Bone marrow (tissue), 2 donors: ENCODE measurements at places on chromosomes 2 and 18.

DNA sequence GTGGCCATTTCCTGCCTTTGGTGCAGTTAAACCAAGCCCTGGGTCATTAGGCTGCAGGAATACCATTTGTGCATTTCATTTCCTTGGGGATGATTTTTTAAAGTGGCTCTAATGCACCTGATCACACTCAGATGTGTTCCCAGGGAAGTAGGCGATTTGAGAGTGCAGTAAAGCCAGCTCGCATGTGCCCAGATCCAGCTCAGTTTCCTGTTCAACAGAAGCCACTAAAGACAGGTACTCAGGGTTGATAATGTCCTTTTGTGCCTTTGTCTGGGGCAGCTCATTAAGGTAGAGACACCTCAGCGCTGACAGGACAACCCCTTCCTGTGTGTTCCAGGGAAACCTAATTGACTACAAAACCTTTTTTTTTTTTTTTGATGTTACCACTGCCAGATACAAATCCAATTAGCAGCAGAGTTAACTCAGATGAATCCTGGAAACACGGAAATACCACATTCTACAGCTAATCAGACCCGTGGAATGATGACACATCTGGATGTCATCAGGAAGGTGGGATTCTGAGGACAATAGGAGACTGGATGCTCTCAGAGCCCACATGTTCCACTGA, 15.2 kb upstream of the CHRNA1 start:
- DNase-seq: no peak

GRCh38 chr2:145599756-145600155, 1079.8 kb upstream of the ZEB2 start:
- no peak for DNase-seq

DNA sequence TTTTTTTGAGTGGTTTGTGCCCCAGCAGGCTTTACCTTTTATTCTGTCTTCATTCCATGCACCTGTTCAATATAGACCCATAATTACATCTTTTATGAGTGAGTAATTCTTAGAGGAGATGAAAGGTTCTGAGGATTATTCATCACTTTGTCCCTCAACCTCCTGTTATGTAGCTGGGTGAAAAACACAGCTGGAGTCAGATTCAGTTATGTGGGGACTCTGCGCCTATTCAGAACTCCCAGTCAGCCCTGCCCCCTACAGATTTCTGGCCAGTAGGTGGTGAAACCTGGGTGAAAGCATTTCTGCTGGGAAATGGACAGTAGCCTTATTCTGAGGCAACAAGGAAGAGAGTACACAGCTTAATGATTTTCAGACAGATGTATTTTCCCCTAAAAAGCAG, 107.8 kb downstream of the MGAT5 start:
- DNase-seq: no peak

DNA sequence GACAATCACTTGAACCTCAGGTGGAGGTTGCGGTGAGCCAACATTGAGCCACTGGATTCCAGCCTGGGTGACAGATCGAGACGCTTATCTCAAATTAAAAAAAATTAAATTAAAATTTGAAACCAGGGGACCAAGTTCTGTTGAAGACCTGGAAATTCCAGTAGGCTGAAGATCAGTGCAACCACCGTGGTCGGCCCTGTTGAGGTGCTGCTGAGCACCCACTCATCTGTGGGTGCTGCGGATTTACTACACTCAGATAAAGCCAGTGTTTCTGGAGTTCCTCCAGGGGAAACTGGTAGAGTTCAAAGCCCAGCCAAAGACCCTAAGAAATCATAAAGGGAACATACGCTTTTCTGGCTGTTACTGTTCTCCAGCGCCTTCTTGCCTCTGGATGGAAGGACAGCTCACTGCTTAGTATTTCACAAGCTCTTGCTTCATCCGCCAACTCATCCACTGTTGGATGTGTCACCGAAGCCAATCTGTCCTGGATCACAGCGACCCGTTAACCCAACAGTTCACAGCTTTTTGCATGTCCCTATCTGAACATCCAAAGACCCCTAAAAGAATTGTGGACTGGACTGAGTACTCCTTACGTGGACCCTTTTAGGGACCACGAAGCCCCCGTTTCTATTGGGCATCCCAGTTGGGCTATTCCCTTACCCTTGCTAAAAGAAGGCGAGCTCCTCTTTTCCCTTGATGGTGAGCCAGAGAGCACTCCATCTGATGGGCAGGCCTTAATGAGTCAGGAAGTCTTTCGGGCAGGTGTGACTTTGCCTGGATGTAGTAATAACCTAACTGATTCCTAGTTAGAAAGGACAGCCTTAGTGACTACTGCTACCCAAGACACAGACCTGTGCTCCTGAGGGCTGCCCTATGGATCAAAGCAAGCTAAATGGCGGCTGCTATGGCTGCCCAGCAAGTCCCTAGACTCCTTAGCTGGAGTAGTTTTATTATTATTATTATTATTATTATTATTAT, 6.0 kb upstream of the ALPP start:
- no peak for DNase-seq

GRCh38 chr2:37851428-37851827, 73.7 kb upstream of the RMDN2 start:
- peak; percentile 29 for DNase-seq

- no peak for DNase-seq
Observed at GRCh38 chr2:26471289-26471688, 6.6 kb downstream of the OTOF start.

DNA sequence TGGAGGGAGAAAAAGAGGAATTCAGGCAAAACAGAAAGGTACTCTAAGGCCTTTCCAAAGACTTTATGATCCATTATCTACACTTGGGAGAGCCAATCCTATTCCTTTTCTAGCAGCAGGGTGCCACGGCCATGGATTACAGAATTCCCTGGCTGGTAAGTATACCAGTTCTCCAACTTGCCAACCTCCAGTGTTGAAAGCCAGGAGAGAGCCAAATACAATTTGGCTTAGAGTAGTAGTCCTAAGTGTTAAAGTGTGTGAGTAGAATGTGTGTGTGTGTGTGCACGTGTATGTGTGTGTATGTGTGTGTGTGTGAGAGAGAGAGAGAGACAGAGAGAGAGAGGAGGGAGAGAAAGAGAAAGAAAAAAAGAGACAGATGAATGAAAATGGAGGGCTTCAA, 43.3 kb downstream of the WDPCP start:
- DNase-seq: no peak

- no peak for DNase-seq
Observed at GRCh38 chr2:217573571-217573970, 429.2 kb downstream of the TNS1 start.

DNA sequence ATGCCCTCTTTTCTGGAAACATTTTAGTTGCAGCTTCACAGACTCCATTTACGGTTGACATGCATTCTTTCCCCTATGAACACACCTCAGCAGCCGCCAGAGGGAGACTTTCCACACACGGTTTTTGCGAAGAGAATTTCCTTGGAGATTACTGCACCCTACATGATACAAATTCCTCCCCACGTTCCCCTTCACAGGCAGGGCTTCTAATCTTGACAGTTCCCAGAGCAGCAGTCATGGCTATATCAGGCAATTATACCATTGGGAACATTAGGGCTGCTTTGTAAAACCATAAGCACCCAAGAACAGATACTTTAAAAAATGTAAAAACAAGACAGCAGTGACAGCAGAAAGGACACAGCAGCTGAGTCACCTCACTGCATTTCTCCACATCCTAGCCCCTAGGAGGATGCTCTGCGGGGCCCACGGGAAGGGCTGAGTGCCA, 253.8 kb downstream of the TGIF1 start:
- DNase-seq: peak; percentile 16

GRCh38 chr2:11417946-11418585, 47.9 kb downstream of the E2F6 start:
- no peak for DNase-seq

GRCh38 chr2:66733364-66733999, 298.6 kb downstream of the MEIS1 start:
- no peak for DNase-seq

- peak; percentile 51 for DNase-seq
Observed at GRCh38 chr2:96256611-96257113, 9.1 kb downstream of the TMEM127 start.

DNA sequence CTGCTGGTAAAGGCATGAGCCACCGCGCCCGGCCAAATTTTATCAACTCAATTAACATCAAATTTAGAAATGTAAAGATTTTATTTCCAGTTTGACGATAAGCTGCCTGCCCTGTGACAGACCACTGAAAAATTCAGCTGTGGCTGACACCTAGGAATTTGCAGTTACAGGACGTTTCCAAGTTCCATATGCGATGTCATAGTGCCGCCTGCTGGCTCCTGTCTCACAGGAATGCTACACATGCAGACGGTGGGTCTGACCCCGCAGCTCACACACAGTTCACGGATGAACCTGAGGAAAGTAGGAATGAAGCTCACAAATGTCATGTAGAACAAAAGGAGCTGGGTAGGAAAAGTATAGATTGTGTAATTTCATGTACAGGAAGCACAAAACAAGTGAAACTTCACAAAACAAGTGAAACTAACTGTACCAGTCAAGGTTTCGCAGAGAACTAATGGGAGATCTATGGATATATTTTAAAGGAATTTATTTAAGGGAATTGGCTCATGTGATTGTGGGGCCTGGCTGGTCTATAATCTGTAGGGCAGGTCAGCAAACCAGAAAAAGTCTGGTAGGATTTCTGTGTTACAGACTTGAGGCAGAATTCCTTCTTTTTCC, 13.2 kb upstream of the SEH1L start:
- DNase-seq: peak; percentile 41

GRCh38 chr2:24791452-24791851, 1.7 kb downstream of the PTRHD1 start:
- DNase-seq: no peak

DNA sequence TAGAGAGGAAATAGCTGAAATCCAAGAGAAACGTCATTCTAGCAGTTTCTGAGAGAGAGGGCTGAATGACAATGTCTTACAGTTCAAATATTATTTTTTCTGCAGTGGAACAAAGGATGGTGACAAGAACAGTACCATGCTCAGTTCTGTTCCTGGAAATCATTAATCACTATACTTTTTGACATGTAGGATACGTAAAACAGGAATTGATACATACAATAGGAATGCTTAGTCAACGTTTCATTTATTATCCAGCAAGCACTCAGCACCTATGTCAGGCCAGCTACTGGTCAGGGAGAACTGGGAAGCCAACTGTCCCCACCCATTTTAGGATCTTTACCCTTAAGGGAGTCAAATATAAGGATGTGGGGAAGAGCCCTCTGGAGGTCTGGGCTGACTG, 114.7 kb downstream of the DHRS9 start:
- DNase-seq: no peak

DNA sequence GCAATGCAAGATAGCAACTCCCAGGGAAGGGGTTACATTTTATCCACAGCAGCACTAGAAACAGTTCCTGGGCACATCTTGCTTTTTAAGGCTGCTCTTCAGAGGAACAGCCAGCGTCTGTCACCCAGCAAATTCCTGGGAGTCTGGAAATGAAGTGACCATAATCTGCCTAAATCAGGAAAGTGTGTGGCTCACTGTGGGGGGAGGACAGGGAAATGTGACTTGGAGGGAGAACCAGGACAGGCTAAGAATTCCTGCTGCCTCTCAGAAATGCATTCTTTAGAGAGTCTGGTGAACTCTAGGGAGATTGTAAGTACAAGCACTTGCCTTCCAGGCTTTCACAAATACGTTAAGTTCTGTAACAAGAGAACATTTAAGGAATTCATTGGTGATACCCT, 364.3 kb upstream of the SPHKAP start:
- no peak for DNase-seq

- DNase-seq: no peak
Observed at GRCh38 chr18:26768385-26768784, 97.1 kb downstream of the AQP4 start.

DNA sequence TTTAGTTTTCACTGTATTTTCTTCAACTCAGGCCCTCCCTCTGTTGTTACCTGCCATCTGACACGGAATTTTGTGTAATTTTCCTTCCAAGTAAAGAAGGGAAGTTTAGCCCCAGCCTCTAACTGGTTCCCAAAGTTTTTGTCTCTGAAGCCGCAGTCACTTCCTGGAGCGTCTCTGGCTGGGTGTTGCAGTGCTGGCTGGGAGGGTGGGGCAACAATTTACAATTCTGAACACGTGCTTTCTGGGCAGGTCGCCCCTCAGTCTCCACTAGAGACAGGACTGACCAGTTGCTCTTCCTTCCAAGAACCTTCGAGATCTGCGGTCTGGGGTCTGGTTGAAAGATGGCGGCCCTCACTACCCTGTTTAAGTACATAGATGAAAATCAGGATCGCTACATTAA, 3.5 kb downstream of the CNDP2 start:
- DNase-seq: no peak

GRCh38 chr2:219713110-219713509, 85.7 kb downstream of the SLC4A3 start:
- DNase-seq: no peak

- DNase-seq: no peak
Observed at GRCh38 chr2:252001-252602, 11.7 kb downstream of the SH3YL1 start.

DNA sequence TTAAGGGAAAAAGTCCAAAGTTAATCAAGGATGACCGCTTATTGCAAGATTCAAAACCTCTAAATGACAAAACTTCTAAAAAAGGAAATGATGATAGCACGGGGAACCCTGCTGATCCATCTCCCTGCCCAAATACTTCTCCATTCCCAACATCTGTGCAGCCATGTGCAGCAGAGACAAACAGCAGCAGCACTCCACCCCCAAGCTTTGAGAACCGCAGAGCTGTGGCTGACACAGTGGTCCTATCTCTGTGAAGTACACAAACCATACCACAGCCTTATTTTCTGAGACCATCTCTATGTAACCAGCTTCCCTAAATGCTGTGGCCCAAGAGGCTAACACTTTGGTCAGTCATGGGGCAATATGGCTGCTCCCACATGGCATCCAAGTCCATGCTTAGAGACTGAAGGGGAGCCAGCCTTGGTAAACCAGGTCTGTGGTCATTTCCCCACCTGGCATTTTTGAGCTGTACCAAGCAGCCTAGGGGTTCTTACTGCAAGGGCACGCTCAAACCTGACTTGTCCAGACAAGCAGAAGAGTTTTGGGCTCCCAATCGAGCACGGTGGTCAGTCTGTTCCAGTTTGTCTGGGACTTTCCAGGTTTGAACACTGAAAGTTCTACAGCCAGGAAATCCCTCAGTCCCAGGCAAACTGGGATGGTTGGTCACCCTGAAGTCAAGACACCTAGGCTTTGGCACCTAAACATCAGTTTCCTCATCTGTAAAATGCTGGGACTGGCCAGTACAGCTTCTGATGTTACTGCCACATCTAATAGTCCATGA, 17.1 kb upstream of the NFE2L2 start:
- peak; percentile 68 for DNase-seq

DNA sequence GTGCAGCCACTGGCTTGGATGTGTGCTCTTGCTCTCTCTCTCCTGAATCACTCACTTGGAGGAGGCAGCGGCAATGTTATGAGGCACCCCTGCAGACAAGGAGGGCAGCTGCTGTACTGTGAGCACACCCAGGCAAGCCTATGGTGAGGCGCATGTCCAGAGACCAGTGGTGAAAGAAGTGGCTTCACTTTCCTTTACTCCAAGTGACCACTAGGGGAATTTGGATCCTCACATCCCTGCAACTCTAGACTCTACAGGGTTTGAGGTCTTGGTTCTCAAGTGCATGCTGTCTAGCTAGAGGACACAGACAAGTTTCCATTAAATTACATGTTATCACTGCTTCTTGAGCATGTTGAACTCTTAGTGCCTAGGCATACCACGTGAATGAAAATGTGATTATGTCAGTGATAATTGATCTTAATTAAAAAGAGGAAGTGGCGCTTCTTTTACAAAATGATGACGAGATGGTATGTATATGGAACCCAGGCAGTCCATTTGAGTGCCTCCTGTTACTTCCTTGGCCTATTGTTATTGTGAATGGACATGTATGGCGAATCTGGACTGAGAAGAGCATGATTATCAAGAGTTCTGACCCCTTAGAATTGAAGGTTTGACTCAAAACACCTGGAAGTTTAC, 181.0 kb upstream of the CDH2 start:
- DNase-seq: no peak
